Left colon (tissue), 2 donors: ENCODE measurements at places on chromosomes 11 and 22. TPM values are rescaled to one million over a fixed set of nuclear protein-coding genes. Genes with fewer than 3 reads are reported as not detected.
A peak's percentile ranks its signal among the peaks of the same experiment; 100 is the strongest.

Gene SCGB1D2
- total RNA-seq = not detected

Gene TMPRSS6
- 0.56 TPM for total RNA-seq

Gene SYNGR1
- total RNA-seq = 1.3 TPM

Gene ALDH3B1
- total RNA-seq = 21.3 TPM

Gene TYR
- not detected for total RNA-seq

Gene OVCH2
- total RNA-seq = not detected

Gene GNAZ
- total RNA-seq = 1.0 TPM

Gene CHST1
- total RNA-seq = 1.4 TPM

DNA sequence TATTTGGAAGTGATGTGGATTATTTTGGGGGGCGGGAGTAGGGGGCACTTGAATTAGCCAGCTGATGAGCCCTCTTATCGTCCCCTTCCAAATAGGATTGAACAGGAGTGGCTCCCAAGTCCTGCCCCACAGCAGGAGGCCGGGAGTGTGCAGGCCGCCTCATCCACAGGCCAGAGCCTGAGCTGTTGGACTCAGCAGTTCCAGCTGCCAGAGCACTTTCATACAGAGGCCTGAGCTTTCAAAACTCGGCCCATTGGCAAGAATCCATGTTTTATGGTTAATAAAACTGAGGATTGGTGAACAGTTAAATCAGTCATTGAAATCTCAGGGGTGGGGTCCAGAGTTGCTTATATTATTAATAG, 9.6 kb downstream of the FAM118A start:
- no peak for DNase-seq

- DNase-seq = no peak
These were observed 21.1 kb downstream of the MPPED1 start for GRCh38 chr22:43432883-43433415.

DNA sequence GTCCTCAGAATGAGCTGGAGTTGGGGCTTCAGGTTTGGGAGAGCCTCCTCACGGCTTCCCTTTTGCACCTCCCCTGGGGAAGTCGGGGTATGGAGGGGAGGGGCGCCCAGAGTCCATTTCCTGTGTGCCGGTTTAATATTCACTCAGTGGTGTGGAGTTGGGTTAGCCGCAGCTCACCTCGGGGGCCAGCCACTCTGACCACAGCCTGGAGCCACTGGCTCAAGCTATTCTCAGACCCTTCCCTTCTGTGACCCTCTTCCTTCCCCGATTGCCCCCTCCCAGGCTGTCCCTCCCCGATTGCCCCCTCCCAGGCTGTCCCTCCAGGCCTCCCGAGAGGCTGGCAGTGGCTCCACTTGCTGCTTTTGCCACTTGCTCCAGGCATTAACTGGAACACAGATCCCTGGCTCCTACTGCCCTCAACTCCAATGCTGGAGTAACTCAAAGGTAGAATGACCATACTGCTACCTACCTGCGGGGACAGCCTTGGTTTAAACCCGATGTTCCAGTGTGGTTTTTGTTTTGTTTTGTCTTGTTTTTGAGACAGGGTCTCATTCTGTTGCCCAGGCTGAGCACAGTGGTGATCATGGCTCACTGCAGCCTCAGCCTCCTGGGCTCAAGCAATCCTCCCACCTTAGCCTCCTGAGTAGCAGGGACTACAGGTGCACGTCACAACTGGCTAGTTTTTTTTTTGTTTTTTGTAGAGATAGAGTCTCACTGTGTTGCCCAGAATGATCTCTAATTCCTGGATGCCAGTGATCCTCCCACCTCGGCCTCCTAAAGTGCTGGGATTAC, 29.3 kb downstream of the RPUSD4 start:
- DNase-seq = no peak

GRCh38 chr11:111520560-111520959, 6.0 kb downstream of the HOATZ start:
- no peak for DNase-seq

DNA sequence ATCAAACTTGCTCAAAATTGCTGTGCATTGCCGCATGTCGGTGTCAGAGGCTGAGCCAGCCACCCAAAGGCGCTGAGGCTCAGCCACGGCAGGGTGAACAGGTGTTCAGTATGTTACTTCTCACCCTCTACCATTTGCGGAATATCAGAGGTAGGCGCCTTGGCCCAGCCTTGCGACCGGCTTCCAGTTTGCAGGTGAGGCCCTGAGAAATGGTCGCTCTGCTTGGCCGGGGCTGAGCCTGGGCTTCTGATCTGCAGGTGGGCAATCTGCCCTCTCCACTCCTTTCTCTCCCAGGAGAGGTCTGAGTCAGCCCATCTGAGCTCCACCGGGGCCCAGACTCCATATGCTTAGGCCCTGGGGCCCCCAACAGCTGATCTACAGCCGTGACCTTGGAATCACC, 71.0 kb downstream of the RPS6KA4 start:
- no peak for DNase-seq

GRCh38 chr11:119262668-119263351, 54.1 kb downstream of the MCAM start:
- DNase-seq = no peak

DNA sequence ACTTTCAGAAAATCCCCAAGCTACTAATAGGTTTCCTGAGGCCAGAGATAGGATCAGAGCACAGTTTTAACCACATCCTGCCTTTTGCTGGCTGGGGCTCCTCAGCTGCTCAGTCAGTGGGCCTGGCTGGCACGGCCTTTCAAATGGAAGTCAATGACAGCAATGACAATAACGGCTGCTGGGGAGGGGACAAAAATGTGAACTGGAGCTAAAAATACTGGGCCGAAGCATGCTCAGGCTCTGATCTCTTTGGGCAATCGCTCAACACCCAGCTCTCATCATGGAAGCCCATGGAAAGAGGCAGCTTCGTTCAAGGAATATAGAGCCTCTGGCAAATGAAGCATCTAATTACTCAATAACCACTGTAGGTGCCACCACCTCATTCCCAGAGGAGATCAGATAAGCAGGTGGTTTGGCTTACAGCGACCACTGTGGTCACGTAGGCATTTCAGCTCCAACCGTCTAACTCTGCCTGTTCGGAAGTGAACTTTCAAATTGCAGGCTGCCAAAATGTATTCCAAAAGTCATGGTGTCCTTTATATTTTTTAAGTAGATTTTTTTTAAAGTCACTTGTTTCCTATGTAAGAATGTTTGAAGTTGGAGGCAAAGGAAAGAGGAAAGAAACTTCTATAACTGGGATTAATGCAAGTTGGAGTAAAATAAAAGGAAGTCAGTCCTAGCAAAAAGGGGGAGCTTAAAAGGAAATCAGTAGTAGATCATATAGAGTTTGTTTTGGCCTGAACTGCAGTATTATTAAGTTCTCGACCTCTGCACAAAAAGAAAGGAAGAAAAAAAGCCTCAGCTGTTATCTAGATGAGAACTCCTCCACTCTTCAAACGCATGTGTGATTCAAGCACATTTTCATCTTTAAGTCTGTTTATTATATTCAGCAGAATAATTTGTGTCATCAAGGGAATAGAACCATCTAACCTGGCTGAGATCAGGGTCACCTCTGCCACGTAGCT, 14.1 kb downstream of the WT1 start:
- DNase-seq = no peak

DNA sequence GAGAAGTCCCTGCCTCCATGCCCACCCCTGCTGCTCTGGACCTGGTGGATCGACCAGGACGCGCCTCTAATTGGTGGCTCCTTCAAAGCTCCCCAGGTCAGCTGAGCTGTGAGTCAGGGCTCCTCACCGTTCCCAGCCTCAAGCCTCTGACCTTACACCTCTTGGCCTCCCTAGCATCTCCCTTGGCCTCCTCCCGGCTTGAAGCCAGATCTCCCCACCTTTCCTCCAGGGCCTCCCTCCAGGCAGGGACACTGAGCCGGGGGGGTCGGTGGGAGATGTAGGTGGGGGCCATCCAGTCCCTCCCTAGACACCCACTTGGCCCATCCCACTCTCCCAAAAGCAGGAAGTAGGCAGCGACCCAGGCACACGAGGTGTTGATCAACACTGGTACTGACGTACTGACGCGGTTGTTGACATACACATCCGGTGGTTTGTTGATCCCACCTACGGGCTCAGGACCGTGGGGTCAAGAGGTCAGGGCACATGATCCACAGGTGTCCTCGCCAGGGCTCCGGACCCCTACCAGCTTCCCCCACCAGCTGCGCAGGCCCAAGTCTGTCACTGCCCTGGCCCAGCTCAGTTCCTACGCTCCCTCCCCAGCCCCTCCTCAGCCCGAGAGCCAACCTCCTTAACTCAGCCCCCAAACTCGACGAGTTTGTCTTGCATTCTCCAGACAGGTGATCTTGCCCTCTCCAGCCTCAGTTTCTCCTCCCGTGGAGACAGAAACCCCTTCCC, 802 bp downstream of the ATG2A start:
- DNase-seq = peak; percentile 52

- no peak for DNase-seq
These were observed 340.4 kb downstream of the ETS1 start for GRCh38 chr11:128246810-128247594.

DNA sequence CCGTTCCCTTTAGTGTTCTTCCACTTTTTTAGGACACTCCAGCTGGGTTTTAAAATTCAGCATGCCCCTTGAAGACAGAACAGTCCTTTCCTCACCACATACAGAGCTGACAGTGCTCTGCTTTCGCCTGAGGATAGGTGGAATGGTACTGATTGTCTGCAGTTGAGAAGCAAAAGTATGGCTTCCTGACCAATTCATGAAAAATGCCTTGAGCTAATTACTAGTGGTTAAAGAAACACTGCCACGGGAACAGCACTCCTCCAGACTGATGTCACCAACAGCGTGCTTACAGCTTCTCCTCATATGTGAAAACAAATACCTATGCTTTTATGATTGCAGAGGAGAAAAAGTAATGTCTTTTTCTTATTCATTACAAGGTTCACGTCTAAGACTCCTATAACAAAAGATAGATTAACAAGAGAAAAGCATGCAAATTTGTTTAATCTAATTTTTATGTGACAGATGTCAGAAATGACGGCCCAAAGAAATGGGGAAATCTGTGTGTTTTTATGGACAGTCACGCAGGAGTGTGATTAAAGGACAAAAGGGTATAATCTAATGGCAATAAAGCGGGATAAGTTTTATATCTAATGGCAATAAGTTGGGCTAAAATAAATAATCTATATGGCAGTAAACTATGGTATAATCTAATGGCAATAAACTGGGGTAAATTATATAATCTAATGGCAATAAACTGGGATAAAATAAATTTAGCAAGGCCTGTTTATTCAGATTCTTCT, 123.4 kb upstream of the ARHGAP42 start:
- DNase-seq = no peak

- no peak for DNase-seq
These were observed 24.1 kb upstream of the SCN2B start for GRCh38 chr11:118200497-118200896.

GRCh38 chr11:34052608-34053160, 1.2 kb downstream of the CAPRIN1 start:
- DNase-seq = peak; percentile 42

DNA sequence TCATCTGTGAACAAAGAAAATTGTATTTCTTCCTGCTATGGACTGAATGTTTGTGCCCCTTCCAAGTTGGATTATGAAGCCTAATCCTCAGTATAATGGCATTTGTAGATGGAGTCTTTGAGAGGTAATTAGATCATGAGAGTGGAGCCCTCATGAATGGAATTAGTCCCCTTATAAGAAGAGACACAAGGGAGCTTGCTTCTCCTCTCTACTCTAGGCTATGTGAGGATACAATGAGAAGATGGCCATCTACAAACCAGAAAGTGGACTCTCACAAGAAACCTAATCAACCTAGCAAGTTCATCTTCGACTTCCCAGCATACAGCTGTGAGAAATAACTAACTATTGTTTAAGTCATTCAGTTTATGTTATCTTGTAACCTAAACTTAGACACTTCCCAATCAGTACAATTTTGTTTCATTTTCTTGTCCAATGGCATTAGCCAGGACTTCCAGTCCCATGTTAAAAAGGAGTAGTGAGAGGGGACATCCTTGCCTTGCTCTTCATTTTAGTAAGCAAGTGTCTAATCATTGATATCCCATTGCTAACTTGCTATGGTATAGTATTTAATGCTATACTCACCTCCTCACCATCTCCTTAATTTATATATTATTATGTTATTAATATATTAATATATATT, 45.7 kb downstream of the PDGFD start:
- DNase-seq = no peak

- peak; percentile 69 for DNase-seq
These were observed 8.8 kb upstream of the PLA2G3 start for GRCh38 chr22:31148953-31149627.

DNA sequence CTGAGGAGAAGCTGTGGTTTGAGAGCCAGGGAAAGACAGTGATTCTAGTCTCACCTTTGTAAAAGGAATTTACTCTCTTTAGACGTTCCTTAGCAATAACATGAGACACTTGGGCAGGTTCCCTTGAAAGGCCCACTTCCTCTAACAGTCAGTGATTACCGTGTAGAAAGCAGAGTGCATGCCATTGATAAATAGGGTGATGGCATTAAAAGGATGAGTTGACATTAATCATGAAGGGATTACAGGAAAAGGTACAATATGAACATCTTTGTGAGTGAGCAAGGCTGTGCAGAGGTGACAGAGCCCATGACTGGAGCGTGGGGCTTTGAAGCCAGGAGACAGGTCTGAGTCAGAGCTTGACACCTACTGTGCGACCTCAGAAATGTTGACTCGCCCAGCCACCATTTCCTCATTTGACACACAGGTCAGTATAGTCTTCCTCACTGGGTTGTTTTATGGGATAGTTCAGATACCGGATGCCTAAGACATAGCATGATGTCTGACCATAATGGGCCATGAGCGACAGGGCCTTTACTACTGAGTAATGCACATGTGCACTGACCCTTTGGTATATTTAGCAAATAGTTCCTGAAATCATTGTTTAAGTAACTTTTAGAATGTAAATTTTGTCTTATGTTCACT, 341.7 kb upstream of the MTNR1B start:
- DNase-seq = no peak

GRCh38 chr11:44263738-44264437, 46.1 kb downstream of the ALX4 start:
- DNase-seq = no peak

GRCh38 chr11:64804346-64805210, 1.6 kb upstream of the MAP4K2 start:
- DNase-seq = no peak

DNA sequence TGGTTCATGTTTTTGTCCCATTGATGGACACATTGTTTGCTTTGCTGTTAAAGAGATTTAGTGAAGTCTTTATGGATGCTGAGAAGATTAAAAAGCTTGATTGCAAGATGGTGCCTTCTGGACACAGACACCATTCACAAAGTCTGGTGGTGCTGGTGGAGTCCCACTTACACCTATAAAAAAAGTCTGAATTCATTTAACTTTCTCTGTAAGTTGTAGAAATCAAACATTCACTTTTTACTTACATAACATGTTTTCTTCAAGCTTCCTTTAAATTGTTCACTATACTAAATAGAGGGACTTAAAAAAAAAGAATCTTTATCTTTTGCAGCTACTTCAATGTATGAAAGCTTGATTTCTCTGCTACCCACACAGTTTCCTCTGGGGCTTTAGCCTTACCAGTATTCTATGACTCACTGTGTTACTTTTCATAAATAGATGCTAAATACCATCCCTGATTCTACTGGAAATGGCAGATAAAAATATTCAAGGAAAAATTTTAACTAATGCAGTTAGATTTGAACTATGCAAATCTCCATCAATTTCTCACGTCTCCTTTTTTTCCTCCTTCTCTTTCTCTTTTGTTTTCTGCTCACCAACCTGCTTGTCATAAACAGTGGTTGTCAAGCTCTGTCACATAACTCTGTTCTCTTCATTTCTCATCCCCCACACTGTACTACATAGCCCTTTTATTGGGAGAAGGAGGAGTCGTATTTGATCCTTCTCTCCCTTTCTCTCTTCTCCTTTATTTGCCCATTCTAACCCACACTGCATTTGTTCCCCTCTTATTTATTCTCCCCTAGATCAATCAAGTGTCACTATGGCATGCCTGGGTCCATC, 89.7 kb downstream of the FAM76B start:
- no peak for DNase-seq

- DNase-seq = no peak
These were observed 583.3 kb upstream of the TENM4 start for GRCh38 chr11:80024119-80024518.
